KG1 (cell line): ENCODE measurements at places on chromosomes 7 and 10.

DNA sequence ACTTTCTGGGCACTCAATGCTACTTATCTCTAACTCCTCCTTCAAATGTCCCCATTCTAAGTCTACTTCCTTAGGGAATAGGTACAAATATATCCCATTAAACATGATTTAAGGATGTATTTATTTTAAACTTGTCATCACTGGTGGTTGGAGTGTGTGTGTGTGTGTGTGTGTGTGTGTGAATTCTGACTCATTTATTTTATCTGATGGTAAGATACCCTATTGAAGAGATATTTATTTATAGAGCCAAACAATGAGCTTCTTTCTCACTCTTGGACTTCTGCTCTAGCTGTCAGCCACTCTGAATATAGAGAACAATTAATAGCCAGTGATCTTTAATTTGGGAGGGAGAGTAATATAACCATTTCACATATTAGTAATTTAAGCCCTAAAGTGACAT, 17.8 kb upstream of the MAGI2 start:
- no peak for DNase-seq

DNA sequence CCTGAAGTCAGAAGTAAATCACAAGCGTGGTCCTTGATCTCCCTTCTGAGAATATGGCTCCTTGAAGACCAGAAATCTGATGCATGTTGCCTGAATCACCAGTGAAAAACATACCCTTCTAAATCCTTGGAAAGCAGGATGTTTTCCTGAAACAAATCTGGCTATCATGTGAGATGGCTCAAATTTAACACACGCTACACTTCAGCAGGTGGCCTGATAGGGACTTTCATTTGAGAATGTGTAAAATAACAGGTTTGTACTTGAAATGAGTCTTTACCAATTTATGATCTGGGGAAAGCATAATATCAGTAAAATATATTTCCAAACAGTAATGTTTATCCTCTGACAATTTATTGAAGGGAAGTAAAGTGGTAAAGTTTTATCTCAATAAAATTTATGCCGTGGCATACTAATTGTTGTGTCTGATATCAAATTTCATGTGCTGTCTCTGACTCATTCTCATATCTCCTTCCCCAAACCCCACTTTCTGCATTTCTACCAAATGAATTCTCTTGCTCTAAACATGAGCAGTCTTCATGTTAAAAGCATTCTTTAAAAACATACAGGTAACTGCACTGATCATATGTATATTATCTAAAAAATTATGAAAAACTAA, 17.4 kb downstream of the CYP3A4 start:
- no peak for DNase-seq

- no peak for DNase-seq
Observed at GRCh38 chr10:101901340-101901739, 57.7 kb upstream of the KCNIP2 start.

- DNase-seq: no peak
Observed at GRCh38 chr10:46282842-46283574, 3.8 kb upstream of the ANTXRL start.

- DNase-seq: no peak
Observed at GRCh38 chr7:66505531-66506451, 122.9 kb upstream of the KCTD7 start.

- DNase-seq: no peak
Observed at GRCh38 chr10:113063043-113063967, 113.3 kb downstream of the TCF7L2 start.

- no peak for DNase-seq
Observed at GRCh38 chr10:35184527-35185171, 58.0 kb downstream of the CREM start.

GRCh38 chr10:32744321-32744720, 213.7 kb downstream of the ITGB1 start:
- DNase-seq: no peak

DNA sequence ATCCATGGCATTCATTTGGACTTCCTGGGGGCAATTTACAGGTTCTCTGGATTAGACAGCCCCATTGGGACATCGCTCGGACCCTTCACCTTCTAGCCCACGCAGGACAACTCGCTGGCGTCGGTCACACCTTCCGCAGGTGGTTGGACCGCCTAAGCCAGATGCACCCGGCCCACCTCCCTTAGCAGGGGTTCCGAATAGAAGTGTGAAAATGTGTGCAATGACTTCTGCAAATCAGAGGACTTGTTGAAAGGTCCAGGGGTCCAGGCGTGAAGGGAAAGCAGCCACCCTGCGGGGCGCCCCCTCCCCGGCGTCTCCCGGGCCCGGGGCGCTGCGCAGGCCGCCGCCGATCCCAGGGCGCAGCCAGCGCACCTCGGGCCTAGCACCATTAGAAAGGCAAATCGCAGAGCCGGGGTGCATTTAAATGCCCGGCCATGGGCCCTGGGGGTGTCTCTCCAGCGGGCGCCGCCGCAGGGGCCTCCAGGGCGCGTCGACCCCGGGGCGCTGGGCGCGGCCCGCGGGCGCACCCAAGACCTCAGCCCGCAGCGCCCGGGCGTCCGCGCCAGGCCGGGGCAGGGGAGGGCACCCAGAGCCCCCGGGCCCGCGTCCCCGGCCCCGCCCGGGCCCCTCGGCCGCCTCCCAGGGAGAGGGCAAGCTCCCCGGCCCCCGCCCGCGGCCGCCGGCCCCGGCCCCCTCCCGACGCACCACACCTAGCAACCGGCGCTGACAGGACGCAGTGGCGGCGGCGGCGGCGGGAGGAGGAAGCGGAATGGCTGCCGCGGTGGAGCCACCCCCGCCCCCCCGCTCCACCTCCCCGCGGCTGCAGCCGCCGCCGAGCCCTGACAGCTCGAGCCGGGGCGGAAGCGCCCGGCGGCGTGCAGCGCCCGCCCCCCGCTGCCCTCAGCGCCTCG, 1.2 kb downstream of the JAZF1 start:
- no peak for DNase-seq

GRCh38 chr10:96851281-96851680, 19.2 kb downstream of the LCOR start:
- no peak for DNase-seq

- DNase-seq: no peak
Observed at GRCh38 chr7:91050677-91051076, 213.6 kb upstream of the FZD1 start.

GRCh38 chr10:7944537-7944936, 110.0 kb upstream of the GATA3 start:
- DNase-seq: no peak

DNA sequence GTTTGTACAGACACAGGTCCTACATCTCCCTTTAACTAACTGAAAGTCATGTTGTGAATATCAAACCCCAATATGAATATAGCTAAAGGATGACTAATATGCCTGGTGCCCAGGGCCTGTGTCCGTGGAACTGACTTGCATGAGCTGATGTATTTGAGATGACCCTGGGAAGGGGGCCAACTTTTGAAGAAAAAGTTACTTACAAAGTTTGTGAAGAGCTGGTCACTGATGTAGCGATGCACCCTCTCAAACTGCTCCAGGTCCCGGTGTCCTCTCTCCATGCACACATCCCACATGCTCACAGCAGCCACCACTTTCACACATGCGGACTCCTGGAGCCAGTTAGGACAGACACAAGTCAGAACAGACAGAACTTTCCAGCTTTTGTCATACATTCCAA, 106.2 kb downstream of the ABCC2 start:
- DNase-seq: no peak

DNA sequence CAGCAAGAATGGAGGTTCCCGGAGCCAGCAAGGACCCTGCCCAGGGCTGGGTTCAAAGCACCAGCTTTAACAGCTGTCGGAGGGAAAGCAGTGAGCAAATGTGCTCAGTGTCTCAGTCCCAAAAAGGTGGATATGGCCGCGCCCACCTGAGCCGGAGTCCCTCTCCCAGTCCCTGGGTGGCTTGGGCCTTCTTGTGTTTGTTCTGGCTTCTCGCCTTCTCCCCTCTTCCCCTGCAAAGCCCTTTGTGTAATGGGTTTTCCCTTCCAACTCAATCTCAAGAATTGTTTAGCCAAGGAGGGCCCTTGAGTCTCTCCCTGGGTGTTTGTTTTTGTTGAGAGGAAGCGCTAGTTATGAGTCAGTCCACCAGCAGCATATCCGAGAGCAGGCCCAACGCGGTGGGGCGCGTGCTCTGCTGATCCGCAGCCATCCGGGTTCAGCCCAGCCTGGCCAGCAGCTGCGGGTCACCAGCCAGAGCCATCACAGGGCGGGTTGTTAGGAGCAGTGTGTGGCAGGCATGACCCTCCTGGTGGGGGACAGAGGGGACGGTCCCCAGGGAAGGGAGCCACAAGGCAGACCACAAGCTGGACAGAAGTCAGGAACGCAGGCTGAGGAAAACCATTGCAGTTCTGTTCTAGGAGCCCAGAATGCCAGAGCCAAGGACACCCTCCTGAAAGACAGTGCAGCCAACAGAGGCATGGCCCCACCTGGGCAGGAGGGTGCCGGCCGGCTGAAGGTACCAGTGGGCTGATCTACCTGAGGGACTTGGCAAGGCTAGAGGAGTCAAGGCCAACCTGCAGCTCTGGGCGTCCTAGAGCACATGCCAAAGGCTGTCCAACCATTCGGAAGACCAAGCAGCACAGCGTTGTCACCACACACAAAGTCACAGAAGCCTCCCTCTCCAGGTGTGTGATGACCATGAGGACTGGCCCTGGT, 21.3 kb downstream of the CALML3 start:
- DNase-seq: no peak

DNA sequence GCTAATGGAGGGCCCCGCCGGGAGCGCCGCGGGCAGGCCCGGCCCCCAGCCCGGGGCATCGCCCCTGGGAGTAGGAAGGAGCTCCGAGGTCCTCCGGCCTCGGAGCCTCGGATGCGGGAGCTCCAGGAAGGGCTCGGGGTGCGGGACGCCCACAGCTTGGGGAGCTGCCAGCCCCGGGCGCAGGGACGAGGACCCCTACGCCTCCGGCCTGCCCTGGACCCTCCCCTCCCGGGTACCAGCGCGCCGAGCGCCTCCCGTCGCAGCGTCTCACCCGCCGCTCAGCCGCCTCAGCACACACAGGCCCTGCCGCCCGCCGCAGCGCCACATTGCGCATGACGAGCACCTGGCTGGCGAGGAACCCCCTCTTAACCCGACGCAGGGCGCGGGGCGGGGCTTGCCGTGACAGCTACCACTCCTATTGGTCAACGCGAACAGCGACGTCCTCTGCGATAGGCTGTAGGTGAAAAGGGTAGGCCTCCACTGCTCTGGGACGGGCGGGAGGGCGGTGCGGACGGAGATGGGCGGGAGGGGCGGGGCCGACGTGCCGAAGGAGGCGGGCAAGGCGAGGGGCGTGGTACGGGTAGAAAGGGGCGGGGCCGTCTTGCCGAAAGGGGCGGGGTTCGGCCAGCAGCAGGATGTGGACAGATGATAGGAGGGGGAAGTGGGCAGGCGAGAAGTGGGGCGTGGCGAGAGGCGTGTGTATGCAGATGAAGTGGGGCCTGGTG, at the start of gene PITRM1:
TSS of gene PITRM1 (minus strand) at position 337 of the 725 bp plus-strand sequence. CDS start at position 327, 10 bp downstream.
- DNase-seq: peak; percentile 98

GRCh38 chr7:29482056-29482455, 81.6 kb upstream of the PRR15 start:
- no peak for DNase-seq

- no peak for DNase-seq
Observed at GRCh38 chr10:73581918-73582317, 9.2 kb downstream of the USP54 start.

DNA sequence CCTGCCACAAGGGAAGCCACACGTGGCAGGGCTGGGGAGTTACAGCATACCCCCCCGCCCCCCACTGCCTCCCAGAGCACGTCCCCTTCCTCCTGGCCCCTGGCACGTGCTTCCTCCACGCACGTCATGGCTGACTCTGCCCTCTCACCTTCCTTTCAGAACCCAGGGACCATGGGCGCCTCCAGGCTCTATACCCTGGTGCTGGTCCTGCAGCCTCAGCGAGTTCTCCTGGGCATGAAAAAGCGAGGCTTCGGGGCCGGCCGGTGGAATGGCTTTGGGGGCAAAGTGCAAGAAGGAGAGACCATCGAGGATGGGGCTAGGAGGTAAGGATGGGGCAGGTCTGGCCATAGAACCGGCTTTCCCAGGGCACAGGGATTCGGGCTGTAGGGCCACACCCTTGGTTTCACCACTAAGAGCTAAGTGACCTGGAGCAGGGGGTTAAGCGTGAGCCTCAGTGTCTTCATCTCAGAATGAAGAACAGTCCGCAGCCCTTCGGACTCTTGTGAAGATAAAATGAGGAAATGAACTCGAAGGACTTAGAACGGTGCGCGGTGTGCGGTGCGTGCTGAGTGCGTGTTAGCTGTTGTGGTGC, 2.5 kb downstream of the NUDT1 start:
- DNase-seq: no peak

DNA sequence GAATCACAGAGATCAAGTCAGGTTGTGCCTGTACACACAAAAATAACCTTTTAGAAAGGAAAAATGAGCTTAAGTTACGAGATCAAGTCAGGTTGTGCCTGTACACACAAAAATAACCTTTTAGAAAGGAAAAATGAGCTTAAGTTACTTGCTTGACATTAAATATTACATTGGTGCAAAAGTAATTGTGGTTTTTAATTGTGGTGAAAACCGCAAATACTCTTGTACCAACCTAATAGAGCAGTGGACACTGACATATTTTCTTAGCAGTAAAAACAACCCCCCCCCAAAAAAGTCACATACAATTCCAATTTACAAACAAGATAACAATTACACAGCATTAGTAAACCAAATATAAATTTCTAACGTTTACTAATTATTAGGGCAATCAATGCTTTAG, 595.6 kb downstream of the GRM8 start:
- DNase-seq: no peak
